Stimulated activated CD4-positive, alpha-beta T cell treated with anti-CD3 and anti-CD28 coated beads, Interleukin-15, amount 100 ng/mL, for 24 hours (primary cell): ENCODE measurements at places on chromosomes 1 and 21.

DNA sequence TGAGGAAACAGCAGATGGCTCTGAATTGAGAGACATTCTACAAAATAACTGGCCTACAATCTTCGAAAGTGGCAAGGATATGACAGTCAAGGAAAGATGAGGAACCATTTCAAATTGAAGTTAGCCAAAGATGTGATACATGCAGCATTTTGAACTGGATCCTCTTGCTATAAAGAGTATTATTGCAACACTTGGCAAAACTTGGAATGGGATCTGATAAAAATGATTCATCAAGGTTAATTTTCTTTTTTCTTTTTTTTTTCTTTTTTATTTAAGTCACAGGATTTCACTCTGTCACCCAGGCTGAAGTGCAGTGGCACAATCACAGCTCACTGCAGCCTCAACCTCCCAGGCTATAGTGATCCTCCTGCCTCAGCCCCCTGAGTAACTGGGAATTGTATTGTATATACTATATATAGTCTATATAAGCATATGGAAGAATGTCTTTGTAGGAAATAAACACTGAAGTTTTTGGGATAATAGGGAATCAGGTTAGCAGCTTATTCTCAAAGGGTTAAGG, 49.8 kb upstream of the GJA8 start:
- no peak for DNase-seq

DNA sequence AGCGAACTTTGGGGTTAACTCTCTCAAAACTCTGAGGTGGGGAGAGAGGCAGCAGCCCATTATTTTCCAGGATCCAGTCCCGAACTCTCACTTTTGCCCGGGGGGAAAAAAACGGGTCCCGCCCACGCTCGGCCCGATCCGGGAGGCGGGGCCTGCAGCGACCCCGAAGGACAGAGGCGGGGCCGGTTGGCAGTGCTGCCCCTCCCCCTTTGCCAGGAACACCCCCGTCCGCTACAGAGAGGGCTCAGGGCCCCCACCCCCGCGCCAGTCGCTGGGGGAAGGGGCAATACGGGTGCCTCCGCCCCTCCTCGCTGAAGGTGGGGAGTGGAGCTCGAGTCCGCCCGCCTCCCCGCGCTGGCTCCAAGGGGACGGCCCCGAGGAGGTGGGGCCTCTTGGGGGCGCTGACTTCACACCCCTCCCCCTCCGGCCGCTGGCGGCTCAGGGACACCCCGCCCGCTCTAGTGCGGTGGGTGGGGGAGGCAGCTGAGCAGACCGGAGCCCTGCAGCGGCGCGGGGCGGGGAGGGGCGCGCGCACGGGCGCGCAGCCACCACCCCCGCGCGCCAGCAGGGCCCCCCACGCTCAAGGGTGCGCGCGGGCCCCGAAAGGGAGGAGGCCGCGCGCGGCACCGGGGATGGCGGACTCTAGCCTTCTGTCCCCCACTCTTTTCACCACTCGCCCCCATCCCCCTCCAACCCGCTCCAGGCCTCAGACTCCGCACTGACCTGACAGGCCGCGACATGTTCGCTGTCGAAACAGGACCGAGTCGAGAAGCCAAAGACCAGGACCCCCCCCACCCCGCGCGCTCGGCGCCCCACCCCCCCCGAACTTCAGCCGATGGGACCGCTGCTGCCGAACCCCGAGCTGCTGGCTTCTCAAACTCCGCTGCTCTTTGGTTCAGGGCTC, 496 bp downstream of the NUCKS1 start:
- DNase-seq: peak; percentile 98

GRCh38 chr1:8545078-8545477, 227.2 kb downstream of the SLC45A1 start:
- peak; percentile 28 for DNase-seq

DNA sequence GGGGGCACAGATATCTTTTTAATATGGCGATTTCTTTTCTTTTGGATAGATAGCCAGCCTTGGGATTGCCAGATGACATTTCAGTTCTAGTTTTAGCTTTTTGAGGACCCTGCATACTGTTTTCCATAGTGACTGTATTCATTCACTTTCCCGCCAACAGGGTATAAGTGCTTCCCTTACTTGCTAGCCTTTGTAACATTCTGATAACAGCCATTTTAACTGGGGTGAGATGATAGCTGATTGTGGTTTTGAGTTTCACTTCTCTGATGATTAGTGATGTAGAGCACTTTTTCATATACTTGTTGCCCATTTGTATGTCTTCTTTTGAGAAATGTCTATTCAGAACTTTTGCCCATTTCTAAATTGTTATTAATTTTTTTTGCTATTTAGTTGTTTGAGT, 151.9 kb downstream of the NTPCR start:
- DNase-seq: no peak

DNA sequence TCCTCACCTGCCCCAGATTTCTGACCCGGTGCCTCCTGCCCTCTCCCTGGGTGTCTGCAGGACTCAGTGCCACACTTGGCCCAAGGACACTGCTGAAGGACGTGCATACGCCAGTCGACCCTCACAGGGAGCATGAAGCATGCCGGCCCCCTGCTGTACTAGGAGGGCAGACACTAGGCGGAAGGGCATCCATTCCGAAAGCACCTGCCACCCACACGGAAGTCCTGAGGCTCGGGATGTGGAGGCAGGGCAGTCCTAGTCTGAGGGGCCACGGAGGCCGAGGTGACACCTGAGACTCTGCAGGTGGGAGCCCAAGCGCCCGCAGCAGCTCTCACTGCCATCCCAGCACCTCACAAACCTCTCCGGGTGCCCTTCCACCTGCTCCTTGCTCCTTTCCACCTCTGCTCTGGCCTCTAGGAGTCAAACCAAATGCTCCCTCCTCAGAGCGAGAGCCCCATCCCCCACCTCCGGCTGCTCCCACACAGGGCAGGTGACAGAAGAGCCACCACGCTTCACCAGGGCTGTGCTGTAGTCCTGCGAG, 2.4 kb downstream of the NPHP4 start:
- no peak for DNase-seq

GRCh38 chr1:54135436-54136120, 17.2 kb downstream of the CDCP2 start:
- DNase-seq: no peak

DNA sequence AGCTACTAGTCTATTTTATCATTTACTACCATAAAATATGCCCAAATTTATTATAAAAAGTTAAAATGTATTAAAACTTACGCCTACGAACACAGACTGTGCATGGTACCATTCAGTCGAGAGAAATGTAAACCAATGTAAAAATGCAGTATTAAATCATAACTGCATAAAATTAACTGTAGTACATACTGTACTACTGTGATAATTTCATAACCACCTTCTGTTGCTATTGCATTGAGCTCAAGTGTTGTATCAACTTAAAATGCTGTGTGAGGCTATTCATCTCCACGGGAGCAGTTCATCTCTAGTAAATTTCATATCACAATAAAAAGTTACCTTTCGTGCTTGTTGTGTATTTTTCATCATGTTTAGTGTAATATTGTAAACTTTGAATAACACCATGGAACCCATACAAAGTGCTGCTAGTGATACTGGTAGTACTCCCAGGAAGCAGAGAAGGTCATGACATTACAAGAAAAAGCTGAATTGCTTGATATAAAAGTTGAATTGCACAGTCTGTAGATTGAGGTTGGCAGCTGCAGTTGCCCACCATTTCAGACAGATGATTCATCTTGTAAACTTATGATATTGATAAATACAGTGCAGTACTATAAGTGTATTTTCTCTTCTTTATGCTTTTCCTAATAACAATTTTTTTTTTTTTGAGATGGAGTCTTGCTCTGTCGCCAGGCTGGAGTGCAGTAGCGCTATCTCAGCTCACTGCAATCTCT, 19.0 kb upstream of the CENPF start:
- no peak for DNase-seq
